Hematopoietic multipotent progenitor cell treated with erythropoietin and hydrocortisone succinate and interleukin-3 and kit ligand, for 6 days (in vitro differentiated cells): ENCODE measurements at places on chromosomes 4 and X.
A peak's percentile ranks its signal among the peaks of the same experiment; 100 is the strongest.

- DNase-seq, result no peak
Measured at GRCh38 chrX:9153300-9153699, 119.4 kb upstream of the FAM9B start.

GRCh38 chr4:85659610-85660218 lies 184.8 kb downstream of the ARHGAP24 start:
- DNase-seq, result peak; percentile 9

- DNase-seq, result no peak
Measured at GRCh38 chr4:20641976-20642375, 58.3 kb upstream of the PACRGL start.

DNA sequence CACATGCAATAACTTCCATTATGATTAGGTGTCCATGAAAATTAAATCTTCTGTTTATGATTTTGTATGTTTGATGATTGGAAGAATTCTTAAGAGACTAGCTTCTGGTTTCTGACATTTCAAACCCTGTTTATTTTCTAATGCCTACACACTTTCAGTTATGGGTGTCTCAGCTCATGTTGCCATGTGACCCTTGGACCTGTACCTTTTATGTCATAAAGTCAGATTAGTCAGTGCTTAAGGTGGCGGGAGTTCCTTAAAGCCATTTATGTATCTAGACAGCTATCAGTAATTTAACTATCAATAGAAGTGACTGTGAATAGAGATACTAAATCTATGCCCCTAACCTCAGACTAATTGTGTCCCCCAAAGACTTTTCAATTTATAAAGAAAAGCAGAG lies 155.6 kb downstream of the GBA3 start:
- DNase-seq, result no peak

DNA sequence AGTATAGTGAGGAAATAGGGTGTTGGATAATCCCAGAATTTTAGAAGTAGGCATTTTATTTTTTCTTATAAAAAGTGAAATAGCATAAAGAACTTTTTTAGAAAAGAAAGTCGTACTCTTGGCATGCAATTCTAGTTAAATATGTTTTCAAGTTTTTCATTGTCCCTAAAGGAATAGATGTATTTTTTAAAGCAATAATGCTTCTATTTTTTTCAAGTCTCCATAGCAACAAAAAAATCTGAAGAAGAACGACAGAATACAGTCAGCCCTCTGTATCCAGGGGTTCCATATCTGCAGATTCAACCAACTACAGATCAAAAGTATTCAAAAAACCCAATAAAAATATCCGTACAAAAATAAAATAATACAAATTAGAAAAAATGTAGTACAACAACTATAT lies 538.2 kb downstream of the GLUD2 start:
- DNase-seq, result no peak
